ENCODE measurements at places on chromosomes 5 and 9.

GRCh38 chr9:99093492-99093791 is 11.5 kb upstream of the TGFBR1 start:
- no peak for DNase-seq

DNA sequence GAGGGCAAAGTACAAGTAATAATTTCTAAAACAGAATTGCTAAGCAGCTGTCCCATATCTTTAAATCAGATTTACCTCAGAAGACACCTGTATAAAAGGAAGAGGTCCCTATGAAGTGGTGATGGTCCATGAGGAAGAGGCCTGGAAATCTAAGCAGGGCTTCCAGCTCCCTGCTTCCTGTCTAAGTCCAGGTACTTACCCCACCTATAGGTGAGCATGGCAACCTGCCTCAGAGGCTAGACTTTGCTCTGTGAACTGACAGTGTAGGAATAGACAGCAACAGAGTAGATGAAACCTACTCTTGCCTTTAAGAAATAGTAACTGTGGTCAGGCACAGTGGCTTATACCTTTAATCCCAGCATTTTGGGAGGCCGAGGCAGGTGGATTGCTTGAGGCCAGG is 55.8 kb upstream of the ARRDC3 start:
- DNase-seq, result no peak

DNA sequence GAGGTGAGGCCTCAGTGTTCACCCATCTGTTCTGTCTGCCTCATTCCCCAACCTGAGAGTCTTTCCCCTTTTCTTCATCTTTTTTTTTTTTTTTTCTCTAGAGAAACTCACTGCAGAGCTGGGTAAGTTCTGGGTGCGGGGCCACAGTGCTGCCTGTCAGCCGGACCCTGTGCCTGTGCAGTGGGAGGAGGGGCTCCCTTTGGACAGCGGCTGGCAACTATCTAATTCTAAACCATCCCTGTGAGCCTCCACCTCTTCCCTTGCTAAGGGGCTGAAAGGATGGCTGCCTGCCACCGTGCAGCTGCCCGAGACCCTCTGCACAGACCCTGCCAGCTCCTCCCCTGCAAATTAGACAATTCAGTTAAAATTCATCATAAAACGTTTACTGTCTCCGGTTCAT is 14.1 kb downstream of the BTNL9 start:
- no peak for DNase-seq

DNA sequence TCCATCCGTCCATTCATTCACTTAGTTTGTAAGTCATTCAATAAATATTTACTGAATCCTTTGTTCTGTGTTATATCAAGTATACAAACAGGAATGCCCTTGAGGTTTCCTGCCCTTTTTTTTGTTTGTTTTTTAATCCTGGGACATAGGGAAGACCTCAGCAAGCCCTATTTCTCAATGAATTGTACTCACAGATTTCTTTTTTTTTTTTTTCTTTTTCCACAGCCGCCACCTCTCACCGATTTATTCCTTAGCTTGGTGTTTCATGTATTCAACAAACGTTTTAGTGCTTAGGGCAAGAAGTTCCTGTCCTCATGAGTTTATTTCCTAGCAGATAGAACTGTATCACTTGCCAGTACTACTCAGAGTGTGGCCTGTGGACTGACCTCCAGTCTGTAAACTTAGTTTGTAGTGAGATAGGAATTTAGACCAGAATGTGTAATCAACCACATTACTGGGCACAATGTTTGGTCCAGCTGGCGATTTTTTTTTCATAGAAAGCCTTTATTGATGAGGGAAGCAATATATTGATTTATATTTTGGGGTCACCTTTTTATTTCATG is 35.4 kb upstream of the C5orf47 start:
- DNase-seq, result no peak

- DNase-seq, result no peak
Observed at GRCh38 chr5:157828944-157829639, 29.9 kb downstream of the CLINT1 start.

- DNase-seq, result no peak
Observed at GRCh38 chr5:128040927-128041326, 42.6 kb upstream of the SLC12A2 start.

GRCh38 chr5:147643142-147643541 is 133.3 kb upstream of the DPYSL3 start:
- DNase-seq, result no peak

DNA sequence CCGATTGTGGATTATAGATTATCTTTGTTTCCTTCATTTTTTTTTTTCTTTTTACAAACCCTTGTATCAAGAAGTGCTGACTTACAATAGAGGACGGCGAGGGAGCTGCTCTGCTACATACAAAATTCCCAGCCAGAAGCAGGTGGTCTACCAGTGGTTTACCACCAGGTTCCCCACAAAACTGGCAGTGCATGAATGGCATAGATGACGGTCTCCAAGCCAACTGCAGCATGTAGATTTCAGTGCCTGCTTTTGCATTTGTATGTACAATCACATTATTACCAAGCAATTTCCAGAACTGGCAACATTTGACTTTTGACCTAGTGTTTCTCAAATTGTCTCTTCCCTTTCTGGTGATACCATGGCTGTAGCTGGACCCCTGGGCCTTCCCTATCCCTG is 84.0 kb downstream of the ACER2 start:
- DNase-seq, result no peak

GRCh38 chr9:126470241-126470993 is 143.3 kb upstream of the LMX1B start:
- no peak for DNase-seq

DNA sequence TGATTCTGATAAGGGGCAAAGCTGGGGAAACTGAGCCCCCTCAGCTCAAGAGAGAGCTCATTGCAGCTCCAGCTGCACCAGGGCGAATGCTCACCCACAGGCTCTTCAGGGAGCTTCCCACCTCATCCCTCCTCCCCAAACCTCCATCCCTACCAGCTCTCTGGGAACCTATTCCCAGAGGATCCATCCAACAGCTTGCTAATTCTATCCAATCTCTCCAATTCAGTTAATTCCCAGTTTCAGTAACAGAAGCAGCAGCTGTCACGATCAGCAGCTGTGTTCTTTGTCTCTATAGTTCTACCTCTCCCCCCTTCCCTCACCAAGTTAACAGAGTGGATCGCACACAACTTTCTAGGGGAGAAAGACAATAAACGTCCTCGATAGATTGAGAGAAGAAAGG is 135.5 kb upstream of the EFNA5 start:
- no peak for DNase-seq

- no peak for DNase-seq
Observed at GRCh38 chr9:23821375-23822181, 4.5 kb downstream of the ELAVL2 start.

- DNase-seq, result no peak
Observed at GRCh38 chr5:3428334-3428733, 167.3 kb upstream of the IRX1 start.

- DNase-seq, result no peak
Observed at GRCh38 chr9:61665829-61666228, 476.0 kb downstream of the SPATA31A7 start.

- no peak for DNase-seq
Observed at GRCh38 chr9:91898451-91899218, 51.4 kb downstream of the ROR2 start.

DNA sequence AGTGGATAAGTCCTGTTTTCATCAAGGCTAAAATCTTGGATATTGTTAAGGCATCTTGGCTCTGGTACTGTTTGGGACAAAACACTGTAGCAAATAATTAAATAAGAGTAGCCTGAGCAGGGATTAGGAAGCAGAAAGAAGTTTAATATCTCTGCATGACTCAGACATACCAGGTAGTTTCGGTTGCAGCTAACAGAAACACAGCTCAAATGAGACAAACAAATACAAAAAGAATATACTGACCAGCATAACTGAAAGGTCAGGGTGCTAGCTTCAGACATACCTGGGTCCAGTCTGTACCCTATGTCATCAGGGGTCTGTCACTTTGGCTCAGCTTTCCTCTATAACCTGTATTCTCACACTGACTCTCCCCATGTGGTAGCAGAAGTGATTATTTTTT is 156.4 kb upstream of the MAP3K1 start:
- no peak for DNase-seq

GRCh38 chr5:126499278-126499677 is 76.1 kb downstream of the GRAMD2B start:
- no peak for DNase-seq

- DNase-seq, result no peak
Observed at GRCh38 chr9:32463500-32464293, 62.3 kb downstream of the RIGI start.

DNA sequence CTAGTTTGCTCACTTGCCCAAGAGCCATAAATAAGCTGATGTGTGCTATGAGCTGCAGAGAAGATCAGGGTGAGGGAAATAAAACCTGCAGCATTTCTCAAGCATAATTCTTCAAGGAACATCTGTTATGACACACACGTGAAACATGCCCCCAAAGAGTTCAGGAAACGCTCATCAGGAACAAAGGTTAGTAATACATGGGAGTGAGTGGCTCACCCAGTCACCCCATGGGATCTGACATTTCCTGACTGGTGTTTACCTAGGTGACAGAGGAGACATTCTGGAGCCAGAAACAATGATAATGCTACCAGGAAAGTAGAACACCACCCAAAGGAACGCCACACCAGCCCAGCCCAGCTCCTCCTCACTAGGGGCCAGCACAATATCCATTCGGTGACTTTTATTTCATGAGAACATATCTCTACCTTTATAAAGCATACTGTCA is 66.0 kb downstream of the FRMD3 start:
- DNase-seq, result no peak

DNA sequence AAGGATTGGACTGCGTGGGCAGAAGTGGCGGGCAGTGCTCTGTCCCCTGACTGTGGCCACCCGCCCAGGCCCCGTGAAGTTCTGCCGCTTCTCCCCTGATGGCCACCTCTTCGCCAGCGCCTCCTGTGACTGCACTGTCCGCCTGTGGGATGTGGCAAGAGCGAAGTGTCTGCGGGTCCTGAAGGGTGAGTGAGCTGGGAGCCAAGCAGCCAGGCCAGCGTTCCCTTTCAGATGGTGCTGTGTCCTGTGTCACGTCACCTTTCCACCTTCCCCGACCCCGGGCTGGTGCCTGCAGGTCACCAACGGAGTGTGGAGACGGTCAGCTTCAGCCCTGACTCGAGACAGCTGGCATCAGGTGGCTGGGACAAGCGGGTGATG is 2.3 kb downstream of the WDR38 start:
- no peak for DNase-seq

GRCh38 chr5:35717718-35718117 is 100.1 kb downstream of the SPEF2 start:
- DNase-seq, result no peak

DNA sequence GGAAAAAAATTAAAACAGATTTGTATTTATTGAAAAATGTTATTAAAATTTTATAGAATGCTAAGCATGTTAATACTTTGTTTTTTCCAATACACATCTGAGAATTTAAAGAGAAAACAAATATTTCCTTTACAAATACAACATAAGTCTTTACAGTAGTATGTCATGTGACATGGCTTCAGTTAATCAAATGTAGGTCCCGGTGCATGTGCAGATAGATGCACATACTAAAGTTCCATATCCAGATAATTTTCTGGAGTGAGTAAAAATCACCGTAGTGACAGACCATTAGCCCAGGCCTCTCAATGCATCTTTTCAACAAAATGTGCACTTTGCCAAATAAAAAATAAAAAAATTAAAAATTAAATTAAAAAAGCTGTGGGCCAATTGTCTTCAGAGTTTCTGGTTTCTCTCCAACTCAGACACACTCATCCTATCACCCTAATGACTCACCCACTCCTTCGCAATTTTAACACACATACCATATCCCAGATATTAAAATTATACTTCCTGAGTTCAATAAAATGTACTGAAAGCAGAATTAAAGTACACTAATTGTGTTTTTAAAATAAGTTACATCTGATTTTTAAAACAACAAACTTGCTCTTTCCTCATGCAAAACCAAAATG is 508.1 kb downstream of the NR2F1-AS1 start:
- DNase-seq, result no peak

DNA sequence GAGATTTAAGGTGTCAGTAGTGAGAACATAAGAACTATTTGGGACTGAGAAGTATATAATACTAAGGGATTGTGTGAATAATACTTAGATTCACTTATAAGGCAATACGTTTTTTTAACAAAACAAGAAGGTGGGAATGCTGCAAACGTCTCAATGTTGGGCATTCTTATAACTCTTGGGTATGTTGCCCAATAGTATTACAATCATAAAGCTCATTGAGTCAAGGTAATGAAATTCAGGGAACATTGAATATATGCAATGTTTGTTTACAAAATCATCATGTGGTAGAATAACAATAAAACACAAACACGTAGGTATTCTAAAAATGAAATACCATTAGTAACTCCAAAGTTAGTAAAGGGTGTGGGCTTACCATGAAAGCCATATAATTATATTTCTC is 400.7 kb downstream of the KIAA0825 start:
- DNase-seq, result no peak
